ENCODE measurements at places on chromosomes 1 and 21.
A peak's percentile ranks its signal among the peaks of the same experiment; 100 is the strongest.

GRCh38 chr1:57532299-57532698 is 108.4 kb upstream of the DAB1 start:
- DNase-seq, result no peak

DNA sequence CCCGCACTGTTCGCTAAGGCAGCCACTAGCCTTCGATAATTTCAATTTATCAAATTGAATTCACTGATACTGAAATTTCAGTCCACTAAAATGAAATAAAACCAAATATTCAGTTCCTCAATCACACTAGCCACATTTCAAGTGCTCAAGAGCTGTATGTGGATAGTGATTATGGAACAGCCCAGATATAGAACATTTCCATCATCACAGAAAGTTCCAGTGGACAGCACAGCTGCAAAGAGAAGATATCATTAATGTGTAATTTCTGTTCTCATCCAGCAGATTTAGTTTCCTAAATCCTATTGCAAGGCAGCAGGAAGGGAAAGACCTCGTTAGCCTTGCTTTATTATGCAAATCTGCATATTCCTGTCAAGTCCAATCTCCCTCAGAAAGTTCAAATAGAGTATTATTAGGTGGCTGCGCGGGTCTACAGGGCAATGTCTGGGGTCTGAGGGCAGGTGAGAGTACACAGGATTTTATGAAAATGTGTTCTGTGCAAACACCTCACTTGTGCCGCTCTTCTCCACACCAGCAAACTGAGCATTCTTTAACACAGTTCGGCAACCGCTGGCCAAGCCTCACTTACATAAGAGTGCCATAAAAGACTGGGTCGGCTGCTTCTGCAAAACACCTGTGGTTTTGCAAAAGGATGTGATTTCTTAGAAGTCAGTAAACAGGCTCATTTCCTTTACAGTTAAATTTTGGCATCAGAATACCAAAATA is 22.4 kb downstream of the CAPZB start:
- DNase-seq, result peak; percentile 74

- no peak for DNase-seq
Measured at GRCh38 chr1:74937176-74937575, 197.0 kb upstream of the LHX8 start.

DNA sequence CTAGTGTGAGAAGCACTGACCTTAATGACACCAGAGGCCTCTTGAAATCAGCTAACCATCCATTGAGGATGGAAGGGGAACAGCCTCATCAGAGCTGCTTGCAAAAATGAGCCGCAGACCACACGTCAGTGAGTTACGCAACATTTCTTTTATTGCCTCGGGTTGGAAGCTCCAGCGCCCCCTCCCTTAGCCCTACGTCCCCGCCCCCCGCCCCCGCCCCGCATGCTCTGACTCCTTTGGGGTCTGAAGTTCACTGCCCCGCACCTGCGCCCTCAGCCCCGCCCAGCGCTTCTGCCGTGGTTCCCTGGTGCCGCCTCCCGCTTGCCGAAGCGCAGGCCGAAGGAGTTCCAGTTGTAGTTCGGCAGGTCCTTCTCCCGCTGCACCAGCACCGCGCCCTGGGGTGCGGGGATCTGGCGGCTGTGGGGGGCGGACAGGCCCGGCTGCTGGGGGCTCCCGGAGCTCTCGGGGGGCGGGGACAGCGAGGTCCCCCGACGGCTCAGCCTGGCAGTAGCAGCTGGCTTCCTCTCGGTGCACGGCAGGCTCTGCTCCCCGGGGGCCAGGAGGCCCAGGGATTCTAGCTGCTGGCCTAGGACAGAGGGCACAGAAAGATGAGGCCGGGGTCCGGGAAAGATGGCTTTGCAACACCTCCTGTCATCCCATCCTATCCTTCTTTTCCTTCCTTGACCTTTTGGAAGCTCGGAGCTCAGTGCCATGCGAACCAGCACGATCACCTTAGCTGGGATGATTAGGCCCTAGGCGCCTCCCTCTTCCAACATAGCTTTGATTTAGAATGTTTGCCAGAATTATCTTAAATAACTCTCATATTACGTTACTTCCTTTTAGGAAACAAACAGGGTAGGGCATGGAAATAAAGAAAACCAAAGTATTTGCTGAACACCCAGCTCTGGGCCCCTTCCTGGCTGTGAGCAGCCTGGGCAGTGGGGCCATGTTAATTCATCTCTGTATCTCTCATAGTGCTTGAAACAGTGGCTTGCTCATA is 5.8 kb downstream of the KISS1 start:
- DNase-seq, result peak; percentile 37

GRCh38 chr1:30911059-30911954 is 2.7 kb upstream of the SDC3 start:
- peak; percentile 28 for DNase-seq

DNA sequence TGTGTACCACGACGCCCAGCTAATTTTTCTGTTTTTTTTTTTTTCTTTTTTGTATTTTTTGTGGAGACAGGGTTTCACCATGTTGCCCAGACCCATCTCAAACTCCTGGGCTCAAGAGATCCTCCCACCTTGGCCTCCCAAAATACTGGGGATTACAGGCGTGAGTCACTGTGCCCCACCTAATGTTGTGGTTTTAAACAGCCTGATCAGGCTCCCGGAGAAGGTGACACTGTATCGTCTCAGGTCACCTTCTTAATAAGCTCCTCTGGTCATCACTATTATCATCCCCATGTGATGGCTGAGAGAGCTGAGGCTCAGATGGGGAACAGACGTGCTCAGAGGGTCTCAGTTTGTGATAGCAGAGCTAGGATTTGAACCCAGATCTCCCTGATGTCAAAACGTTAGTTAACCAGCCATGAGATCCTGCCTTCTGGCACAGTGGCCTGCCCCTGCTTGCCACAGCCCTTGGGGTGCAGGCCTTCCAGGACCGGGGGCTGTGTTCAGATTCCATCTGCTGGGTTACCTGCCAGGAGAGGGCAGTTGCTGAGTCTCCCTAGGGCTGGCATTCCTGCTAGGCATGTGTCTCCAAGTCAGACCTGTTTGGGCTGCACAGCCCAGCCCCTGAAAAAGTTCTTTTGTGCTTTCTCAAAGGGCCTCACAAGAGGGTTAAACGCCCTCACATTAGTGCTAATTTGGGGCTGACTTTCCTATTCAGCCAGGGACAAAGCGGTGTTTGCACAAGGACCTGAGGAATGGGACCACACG is 32.7 kb upstream of the GRHL3 start:
- DNase-seq, result no peak

DNA sequence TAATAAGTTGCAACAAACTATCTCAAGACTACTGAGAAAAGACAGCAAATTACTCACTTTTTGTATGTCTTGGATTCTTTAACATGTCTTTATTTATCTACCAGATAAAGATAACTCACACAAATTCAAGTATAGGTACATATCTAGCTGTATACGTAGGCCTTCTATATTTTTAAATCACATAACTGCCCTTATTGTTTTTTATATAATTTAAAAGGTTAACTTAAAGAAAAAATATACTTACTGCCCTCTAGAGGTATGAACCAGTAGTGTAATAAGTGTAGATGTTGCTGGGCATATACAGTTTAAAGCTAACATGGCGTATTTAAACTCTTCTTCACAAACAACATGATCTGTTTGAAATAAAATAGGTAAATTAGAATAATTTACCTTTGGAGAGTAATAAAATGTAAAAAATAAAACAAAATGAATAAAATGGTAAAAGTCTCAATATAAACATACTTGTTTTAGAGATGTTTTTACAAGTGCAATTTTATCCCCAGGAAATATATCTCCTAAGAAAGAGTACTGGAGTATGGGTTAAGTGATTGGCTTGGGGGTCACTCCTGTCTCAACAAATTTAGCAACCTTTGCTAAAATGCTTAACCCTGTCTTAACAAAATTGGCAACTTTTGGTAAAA is 235.2 kb downstream of the KCNT2 start:
- no peak for DNase-seq

- no peak for DNase-seq
Measured at GRCh38 chr1:205042911-205043806, at the start of gene CNTN2. TSS of gene CNTN2 (plus strand) at chr1:205043212. CDS start at chr1:205053186, 9,974 bp downstream.

GRCh38 chr1:107142140-107142542 is 1.3 kb downstream of the NTNG1 start:
- DNase-seq, result no peak

GRCh38 chr1:3678361-3679097 is 26.2 kb downstream of the TP73 start:
- DNase-seq, result no peak

GRCh38 chr1:54580856-54581550 is 33.0 kb downstream of the ACOT11 start:
- no peak for DNase-seq

DNA sequence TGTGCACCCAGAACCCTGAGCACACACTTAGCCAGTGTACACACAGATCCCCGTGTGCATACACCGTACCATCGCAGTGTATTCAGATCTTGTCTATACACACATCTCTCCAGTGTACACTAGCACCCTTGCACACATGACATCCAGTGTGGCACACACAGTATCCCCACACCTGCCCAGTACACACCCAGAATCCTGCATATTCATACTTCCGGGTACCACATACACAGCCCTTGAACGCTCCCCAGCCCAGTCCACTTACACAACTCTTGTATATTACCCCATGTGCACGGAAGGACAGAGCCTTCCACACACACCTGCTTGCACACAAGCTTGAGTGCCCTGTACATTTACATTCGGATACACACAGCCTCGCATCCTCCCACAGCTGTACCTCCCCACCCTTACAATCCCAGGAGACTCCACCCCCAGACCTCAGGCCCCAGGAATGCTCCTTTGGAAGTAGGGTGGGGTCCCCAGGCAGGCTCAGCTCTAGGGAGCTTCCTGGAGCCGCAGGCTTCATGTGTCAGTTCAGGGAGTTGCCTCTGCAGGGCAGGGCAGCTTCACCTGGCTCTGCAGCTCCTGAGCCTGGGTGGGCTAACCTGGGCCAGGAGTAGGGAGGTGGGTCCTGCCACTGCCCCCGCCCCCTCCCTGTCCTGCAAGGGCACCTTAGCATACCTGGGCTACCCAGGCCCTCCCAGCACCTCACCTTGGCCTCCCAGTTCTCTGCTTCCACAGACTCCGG is 46.2 kb downstream of the AHDC1 start:
- DNase-seq, result no peak

DNA sequence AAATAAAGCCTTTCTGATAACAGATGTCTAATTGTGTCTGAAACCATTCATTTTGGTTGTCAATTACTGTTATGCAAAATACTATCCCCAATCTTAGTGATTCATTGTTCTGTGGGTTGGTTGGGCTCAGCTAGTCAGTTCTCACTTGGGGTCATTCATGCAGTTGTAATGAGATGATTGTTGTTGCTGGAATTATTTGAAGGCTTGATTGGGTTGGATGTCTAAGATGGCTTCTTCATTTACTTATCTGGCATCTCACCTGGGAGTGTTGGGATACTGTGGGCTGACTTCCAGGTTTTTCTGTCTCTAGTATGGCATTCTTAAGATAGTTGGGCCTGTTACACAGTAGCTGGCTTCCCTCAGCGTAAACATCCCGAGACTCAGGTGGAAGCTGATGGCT is 217.8 kb upstream of the B3GALT2 start:
- DNase-seq, result no peak
